Femur (tissue), 1 donor: ENCODE measurements at places on chromosomes 7 and 10.

- DNase-seq = peak; percentile 5
Measured at GRCh38 chr10:128026615-128027300, 99.5 kb downstream of the MKI67 start.

DNA sequence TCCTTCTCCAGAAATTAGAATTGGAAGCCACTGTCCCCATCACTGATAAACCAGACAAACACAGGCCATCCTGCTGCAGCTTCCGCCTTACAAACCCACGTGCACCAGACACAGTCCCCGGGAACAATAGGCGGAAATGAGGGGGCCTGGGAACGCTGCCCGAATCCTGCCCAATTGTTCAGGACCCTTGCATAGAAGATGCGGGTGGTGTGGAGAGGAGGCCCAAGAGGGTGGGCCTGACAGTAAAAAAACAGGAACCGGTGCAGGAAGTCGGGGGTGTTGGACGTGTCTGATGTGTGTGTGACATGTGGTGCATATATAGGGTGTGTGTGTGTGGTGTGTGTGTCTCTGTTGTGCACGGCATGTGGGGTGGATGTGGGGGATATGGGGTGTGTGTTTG is 26.5 kb upstream of the CHST15 start:
- peak; percentile 66 for DNase-seq

GRCh38 chr7:4809091-4809591 is 33.7 kb downstream of the AP5Z1 start:
- peak; percentile 40 for DNase-seq

DNA sequence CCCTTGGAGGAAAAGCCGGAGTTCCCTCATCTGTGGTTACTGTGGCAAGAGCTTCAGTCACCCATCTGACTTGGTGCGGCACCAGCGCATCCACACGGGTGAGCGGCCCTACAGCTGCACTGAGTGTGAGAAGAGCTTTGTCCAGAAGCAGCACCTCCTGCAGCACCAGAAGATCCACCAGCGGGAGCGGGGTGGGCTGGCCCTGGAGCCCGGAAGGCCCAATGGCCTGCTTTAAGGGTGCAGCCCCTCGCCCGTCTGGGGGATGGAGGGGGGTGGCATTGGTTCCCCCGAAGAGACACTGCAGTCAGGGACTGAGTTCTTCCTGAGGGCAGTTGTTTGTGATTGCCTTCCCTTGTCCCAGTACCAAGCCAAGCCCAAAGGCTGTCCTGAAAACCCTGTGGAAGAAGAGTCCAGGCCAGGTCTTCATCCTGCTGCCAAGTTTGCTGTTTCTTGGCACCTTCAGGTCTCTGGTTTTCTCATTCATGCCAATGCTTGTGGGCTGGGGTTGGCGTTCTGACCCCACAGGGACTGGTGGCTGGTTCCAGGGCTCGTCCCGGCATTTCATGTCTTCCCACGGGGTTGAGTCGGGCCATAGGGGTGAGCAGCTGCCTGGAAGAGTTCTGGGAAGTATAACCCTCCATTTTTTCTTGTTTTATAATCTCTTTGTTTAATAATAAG is 7.7 kb upstream of the ZNF783 start:
- no peak for DNase-seq

DNA sequence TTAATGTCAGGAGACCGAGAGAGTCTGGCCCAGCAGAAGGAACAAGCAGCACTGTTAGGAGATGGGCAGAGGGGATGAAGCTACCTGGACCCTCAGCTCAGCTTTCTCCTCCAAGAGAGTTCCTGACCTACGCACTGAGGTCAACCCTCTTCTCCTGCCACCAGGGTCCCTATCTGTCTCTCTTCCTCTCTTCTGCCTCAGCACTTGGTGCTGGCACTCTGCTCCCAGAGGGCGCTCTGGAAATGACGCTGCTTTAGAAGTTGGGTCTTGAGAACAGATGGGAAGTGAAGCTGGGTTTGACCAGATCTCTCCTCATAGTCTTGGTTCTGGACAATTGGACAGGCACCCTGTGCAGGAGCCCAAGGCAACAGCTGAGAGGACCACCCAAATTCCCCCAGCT is 216.0 kb upstream of the AGK start:
- no peak for DNase-seq

- no peak for DNase-seq
Measured at GRCh38 chr7:42573881-42574672, 337.1 kb upstream of the GLI3 start.

GRCh38 chr7:132469264-132469663 is 107.0 kb downstream of the PLXNA4 start:
- DNase-seq = no peak

GRCh38 chr10:75030371-75030770 is 81.1 kb upstream of the SAMD8 start:
- no peak for DNase-seq

GRCh38 chr10:8951440-8952089 is 897.1 kb downstream of the GATA3 start:
- DNase-seq = no peak

DNA sequence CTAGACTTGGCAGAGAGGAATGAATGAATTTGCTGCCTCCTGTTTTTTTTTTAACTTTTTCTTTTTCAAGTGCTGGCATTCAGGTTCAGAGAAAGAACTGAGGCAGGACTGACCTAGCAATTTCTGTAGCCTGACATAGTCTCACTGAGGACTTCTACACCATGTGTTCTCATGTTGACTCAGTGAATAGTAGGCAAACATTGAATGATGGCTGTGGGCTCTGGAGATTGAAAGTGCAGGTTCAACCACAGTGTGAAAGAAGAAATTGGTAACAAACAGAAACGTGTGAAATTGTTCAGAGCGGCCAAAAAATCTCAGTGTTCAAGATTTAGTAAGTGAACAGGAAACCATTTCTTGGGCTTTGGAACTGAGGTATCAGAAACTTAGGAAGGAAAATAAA is 322.4 kb upstream of the GHITM start:
- DNase-seq = no peak

- no peak for DNase-seq
Measured at GRCh38 chr7:116687801-116688201, 15.8 kb downstream of the MET start.

DNA sequence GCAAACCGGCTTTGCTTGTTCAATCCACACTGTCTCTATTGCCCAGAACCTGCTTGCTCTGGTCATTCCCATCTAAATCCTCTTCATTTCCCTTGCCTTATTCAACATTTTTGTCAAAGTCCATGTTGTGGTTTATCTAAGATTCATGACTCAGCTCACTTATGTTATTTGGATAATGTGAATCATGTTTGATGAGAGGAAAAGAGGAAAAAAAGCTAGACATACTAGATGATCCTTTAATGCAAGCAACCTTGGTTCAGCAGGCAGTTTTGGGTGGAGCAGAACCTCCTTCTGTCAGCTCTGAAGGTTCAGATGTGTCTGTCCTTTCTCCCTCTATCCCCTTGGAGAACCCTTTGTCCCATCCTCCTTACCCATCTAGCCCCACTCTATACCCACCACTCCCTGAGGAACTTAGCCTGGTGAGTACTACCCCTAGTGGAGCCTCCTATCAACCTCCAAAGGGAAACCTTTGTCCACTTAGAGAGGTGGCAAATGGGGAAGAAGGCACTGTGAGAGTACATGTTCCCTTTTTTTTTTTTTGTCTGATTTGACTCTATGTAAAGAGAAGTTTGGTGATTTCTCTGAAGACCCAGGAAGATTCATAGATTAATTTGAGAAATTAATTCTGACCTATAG is 2.1 kb upstream of the SAMD9L start:
- DNase-seq = no peak

- no peak for DNase-seq
Measured at GRCh38 chr7:25083201-25083600, 41.9 kb downstream of the CYCS start.

DNA sequence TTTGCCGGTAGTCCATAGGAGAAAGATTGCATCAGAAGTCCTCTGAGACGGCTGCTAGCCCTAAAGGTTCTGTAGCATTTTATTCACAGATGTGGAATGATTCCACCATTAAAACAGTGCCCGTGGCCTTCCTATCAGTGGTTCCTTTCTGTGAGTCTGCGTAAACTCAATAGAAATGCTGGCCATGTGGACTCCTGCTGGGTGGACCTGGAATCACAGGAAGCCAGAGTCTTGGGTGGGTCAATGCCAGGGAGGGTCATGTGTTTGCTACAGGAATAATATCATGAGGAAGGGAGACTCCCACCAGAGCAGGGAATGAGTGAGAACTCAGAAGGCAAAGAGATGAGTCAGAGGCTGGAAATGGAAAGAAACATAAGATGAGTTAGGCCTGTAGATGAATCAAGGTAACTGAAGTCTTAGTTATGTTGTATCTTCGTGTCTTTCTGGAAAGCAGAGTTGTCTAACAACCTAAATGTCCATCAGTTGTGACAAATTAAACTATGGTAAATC is 410.4 kb upstream of the AUTS2 start:
- DNase-seq = no peak

DNA sequence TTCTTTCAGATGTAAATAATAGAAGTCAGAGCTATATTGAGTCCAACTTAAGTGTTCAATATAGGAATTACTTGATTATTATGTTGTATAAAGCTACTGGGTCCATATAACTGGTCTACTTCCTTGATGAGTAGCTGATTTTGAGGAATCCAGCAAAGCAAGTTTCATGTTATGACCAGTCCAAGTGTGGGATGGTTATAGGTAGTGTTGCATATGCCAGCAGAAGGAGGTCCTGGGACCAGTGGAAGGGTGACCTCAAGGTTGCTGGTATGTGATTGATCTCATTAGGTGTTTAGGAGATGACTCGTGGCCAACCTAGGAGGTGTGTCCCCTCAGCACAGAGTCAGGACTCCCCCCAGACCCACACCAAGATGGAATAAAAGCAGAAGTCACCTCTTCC is 551.5 kb downstream of the KCNMA1 start:
- no peak for DNase-seq

- peak; percentile 45 for DNase-seq
Measured at GRCh38 chr10:30116041-30116491, 56.7 kb upstream of the JCAD start.

DNA sequence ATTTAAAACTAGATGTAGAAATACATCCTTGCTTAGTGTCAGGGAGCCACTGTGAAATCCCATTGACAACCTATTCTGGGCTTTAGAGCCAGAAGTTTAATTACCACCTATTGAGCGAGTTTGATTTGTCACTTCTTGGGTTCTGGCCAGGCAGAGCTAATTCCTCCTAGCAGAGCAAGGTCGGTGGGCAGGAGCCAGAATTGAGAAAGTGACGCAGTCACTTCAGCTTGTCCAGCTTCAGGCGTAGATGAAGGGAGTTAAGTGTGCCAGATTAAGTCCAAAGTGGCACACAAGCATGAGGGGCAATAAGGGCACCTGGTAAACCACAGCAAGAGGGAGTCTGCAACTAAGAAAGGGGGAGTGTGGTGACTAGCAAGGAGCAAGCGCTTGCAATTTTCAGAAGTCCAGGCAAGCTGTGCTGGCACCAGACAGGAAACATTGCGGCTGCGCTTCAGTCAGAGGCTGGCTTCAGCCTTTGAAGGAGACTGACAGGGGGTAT is 119.4 kb downstream of the ST7 start:
- peak; percentile 64 for DNase-seq

DNA sequence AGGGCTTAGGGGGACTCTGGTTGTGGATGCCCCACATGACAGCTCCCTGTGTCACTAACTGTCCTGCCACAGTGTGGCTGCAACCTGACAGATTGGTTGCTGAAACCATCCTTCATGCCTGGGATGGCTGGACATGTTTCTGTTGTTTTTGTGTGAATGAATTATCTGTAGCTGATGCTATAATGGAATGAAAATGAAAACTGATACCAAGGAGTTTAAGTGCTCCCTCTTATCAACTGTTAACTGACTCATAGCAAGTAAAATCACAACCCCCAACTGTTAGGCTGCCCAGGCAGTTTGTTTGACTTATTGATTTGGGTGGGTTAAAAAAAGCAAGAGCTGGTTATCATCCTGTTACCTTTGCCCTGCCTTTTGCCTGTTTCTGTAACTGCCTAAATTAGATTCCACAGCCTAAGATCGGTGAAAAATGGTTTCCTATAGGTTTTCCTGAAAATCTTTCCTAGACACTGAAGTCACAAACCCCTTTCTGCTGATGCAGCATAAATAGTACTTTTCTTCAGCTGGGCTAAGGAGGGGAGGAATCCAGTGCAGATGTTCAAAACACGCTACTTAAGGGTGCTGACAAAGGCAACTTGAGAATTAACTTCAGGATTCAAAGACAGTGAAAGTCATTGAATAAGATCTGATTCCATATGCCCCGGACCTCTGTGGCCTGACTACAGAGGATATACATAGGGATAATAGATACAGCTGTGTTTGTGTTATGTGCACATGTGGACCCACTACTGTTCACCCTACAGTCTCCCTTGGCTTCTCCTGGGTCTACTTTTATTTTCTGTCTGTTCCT is 5.7 kb downstream of the FRAT2 start:
- DNase-seq = no peak

DNA sequence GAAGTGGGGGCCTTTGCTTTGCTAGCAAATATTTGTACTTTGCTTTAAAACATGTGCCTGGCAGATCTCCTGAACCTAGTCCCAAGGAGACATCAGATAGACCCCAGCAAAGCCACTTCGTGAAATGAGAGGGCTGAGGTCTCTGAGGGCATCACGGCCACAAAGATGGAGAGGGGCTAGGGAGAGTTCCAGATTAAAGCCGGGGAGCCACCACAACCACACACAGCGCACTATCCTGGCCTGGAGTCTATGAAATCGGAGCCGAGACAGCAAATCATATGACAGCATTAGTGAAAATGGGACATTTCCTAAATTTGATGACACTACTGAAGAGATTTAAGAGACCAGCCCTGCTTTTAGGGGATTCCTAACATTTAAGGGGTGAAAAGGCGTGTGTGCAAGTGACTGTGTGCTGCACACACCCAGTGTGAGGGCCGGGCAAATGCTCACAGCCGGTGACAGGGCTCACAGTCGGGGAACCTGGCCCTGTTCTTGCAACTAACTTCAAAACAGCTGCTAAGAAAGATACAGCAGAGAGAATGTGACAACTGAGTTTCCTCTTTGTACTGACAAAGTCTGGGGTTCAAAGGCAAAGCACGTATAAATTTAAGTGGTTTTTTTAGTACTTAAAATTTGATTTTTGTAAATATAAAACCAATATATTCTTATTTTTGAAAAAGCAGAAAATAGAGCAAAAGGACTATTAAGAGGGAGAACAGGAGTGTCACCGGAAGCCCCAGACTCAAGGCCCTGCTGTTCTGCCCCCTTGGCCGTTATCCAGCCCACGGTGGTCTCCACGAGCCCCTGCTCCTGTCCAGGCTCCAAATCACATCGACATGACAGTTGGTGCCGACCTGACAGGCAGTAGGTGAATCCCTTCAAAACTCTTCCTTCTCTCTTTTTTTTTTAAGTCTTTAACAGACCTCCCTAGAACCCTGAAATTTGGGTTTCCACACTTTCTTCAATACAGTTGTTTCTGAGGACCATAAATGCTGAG is 49.5 kb downstream of the VIPR2 start:
- DNase-seq = peak; percentile 8

DNA sequence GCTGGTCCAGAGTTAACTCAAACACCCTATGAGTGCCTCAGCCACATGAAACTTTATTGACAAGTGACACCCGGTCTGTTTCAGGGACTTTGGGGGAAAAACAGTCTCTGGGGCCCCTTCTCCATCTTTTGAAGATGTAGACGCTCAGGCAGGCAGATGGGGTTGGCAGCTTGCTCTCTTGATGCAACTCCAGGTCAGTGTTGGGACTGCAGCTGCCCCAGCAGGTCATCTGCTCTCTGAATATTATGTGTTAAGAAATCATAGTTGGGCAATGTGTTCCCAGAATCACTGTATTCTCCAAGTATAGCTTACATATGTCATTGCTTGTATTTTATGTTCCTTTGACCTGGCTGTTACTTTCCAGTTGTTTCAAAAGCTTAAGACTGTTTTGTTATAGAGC is 544.9 kb upstream of the MGMT start:
- DNase-seq = no peak
